ENCODE measurements at places on chromosomes 13 and 19.

DNA sequence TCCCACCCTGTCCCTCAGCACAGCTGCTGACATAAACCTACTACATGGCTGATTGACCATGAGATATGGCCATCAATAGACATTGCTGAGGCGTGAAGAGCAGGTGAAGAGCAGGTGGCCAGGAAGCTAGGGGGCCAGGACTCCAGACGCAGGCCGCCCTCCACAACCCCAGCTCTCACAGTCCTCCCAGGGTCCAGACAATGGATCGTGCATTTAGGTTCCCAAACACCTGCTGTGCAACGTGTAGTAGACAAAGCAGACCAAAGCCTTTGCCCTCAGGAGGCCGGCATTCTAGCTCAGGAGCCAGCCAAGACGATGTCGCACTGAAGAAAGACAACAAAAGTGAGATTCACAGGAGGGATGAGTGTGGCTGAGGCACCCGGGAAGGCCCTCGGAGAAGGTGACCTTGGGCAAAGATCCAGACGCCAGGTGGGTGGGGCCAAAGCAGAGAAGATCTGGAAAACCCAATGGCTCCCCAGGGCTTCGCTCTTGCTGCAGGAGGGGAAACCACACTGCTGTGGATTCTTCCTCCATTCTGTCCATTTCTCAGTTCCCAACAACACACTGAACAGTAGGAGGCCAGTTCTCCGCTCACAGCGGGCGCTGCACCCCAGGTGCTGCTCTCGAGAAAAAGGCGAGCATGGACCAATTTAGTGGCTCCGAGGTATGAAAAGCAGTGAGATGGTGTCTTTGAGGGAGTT is 1.4 kb downstream of the FFAR1 start:
- no peak for DNase-seq

GRCh38 chr13:80121038-80121437 is 219.9 kb downstream of the SPRY2 start:
- DNase-seq: no peak

DNA sequence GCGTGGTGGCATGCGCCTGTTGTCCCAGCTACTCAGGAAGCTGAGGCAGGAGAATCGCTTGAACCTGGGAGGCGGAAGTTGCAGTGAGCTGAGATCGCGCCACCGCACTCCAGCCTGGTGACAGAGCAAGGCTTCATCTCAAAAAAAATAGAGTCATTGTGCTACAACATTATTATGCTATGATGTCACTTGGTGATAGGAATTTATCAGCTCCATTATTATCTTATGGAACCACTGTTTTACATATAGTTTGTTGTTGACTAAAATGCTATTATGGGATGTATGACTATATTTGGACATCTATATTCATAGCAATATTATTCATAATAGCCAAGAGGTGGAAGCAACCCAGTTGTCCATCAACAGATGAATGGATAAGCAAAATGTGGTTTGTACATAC is 26.4 kb upstream of the SLC7A1 start:
- no peak for DNase-seq

GRCh38 chr13:93534181-93534700 is 307.6 kb downstream of the GPC6 start:
- no peak for DNase-seq

DNA sequence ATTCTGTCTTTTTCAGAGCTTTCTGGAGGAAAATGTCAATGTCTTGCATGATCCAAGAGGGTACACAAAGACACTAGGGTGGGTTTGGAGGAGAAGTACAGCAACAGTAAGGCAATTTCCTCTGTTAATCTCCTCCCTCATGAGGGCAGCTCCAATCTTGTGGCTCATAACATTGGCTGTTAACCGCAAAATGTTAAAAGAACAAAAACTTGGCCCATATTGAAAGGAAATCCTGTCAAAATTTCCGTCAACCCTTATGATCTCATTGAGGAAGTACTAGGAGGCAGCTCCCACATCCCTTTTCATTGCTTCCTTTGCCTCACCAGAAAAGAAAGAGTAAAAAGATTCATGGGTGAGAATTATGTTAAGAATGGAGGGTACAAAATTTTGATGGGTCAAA is 11.6 kb downstream of the OXGR1 start:
- no peak for DNase-seq

GRCh38 chr19:55253842-55254624 is 4.8 kb downstream of the PPP6R1 start:
- no peak for DNase-seq

- DNase-seq: no peak
Observed at GRCh38 chr19:55287361-55288079, 3.7 kb downstream of the BRSK1 start.

- DNase-seq: no peak
Observed at GRCh38 chr13:101454767-101455166, 2.3 kb downstream of the ITGBL1 start.

DNA sequence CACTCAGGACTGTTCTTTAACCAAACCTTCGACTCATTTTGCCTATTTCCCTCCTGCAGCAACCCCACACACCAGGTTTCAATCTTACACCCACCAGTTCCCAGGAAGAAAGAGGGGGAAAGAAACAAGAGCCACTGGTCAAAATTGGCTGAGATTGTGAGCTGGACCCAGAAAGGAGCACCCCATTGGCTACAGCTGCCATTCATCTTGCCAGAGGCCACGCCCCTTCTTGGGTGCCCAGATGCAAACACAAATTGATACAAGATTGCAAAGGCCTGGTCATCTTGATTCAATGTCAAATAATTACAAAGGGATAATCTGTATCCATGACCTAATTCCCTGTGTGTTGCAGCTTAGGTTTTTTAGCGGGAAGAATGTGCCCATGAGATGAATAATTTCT is 258.4 kb downstream of the LIG4 start:
- DNase-seq: no peak

Measured in cerebellar cortex (tissue), 1 donor.